ENCODE measurements at places on chromosomes 1 and 21. TPM values are rescaled to one million over a fixed set of nuclear protein-coding genes. Genes with fewer than 3 reads are reported as not detected.

The SLC16A4 gene
- total RNA-seq = 9.1 TPM

The TTC34 gene
- total RNA-seq = 0.28 TPM

The LENEP gene
- total RNA-seq = not detected

The NBPF3 gene
- total RNA-seq = 7.1 TPM

The S100A7A gene
- not detected for total RNA-seq

The FMN2 gene
- total RNA-seq = 4.3 TPM

The LCE2D gene
- not detected for total RNA-seq

The PKP1 gene
- total RNA-seq = 0.93 TPM

The ATP5PF gene
- total RNA-seq = 69.1 TPM

The IL20 gene
- total RNA-seq = not detected

The COL8A2 gene
- 6.4 TPM for total RNA-seq

The AZIN2 gene
- total RNA-seq = 1.9 TPM

The MRPL39 gene
- total RNA-seq = 18.6 TPM

The BATF3 gene
- 4.3 TPM for total RNA-seq

The CCDC24 gene
- 3.6 TPM for total RNA-seq

The RNU1-4 gene
- total RNA-seq = under 0.01 TPM

The KAZN gene
- total RNA-seq = 9.2 TPM

The LMX1A gene
- not detected for total RNA-seq

The OR2L5 gene
- total RNA-seq = not detected

The LRRC8B gene
- 9.8 TPM for total RNA-seq

The DIRAS3 gene
- total RNA-seq = 0.56 TPM

The OR2L3 gene
- total RNA-seq = not detected

The CNR2 gene
- 0.09 TPM for total RNA-seq

The HRNR gene
- total RNA-seq = not detected

The KIAA0319L gene
- 40.3 TPM for total RNA-seq

The NR5A2 gene
- total RNA-seq = 7.2 TPM

The CELA2B gene
- not detected for total RNA-seq

The POTED gene
- not detected for total RNA-seq

The CFAP107 gene
- not detected for total RNA-seq

The GPR161 gene
- total RNA-seq = 8.0 TPM

The C1orf74 gene
- 0.37 TPM for total RNA-seq

The FOXD2 gene
- total RNA-seq = not detected

The MANEAL gene
- total RNA-seq = 1.4 TPM

The CFAP45 gene
- 0.95 TPM for total RNA-seq

The OBSCN gene
- 26.0 TPM for total RNA-seq

The AADACL4 gene
- total RNA-seq = not detected

Measured in omental fat pad (tissue), 4 donors.